ENCODE measurements at places on chromosomes 3 and 15.
A peak's percentile ranks its signal among the peaks of the same experiment; 100 is the strongest.

DNA sequence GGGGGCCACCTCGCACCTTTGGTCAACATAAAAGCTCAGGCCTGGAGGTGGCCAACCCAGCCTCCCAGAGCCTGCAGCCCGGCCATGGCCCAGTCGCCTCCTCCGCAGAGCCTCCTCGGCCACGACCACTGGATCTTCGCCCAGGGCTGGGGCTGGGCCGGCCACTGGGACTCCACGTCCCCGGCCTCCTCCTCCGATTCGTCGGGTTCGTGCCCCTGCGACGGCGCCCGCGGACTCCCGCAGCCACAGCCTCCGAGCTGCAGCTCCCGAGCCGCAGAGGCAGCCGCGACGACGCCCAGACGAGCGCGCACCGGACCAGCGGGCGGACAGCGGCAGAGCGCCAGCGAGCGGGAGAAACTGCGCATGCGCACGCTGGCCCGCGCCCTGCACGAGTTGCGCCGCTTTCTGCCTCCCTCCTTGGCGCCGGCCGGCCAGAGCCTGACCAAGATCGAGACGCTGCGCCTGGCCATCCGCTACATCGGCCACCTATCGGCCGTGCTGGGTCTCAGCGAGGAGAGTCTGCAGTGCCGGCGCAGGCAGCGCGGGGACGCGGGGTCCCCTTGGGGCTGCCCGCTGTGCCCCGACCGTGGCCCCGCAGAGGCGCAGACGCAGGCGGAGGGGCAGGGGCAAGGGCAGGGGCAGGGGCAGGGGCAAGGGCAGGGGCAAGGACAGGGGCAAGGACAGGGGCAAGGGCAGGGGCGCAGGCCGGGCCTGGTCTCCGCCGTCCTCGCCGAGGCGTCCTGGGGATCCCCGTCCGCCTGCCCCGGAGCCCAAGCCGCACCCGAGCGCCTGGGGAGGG, at the start of gene MESP2:
Gene MESP2, plus strand, starts transcription at position 59 of the 799 bp plus-strand sequence. Its CDS starts 26 bp downstream, at position 85.
- DNase-seq = peak; percentile 25

DNA sequence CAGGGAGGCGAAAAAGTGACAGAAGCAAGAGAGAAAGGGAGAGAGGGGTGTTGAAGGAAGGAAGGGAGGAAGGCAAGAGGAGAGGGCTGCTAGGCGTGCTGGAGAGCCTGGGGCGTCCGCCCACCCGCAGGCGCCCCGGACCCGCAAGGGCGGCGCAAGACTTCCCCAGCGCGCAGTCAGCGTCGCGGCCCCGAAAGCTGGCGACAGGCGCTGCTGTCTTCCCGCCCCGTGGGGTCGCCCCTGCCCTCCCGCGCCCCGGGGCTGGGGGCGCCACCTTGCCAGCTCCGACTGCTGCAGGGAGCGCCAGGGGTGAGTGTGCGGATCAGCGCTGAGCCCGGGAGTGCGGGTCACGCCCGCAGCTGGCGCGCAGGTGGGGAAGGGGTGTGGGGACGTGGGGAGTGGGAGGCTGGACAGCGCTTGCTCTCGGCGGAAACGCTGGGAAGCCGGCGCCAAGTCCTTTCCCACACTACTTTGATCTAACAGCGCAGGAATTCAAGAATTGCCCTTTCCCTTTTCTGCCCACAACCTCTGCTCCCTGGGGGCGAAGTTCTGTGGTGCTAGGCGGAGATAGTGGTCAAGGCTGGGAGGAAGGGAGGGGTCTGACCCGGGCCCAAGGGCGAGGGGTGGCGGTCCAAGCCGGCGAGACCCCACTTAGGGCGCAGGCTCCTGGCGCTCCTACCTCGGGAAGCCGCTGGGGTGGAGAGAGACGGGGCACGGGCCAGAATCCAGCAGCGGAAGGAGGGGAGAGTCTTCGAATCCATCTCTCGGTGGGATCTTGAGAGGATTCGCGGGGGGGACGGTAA, 266.1 kb downstream of the CGGBP1 start:
- DNase-seq = no peak

- DNase-seq = no peak
Observed at GRCh38 chr3:53939086-53939582, 47.5 kb upstream of the SELENOK start.

DNA sequence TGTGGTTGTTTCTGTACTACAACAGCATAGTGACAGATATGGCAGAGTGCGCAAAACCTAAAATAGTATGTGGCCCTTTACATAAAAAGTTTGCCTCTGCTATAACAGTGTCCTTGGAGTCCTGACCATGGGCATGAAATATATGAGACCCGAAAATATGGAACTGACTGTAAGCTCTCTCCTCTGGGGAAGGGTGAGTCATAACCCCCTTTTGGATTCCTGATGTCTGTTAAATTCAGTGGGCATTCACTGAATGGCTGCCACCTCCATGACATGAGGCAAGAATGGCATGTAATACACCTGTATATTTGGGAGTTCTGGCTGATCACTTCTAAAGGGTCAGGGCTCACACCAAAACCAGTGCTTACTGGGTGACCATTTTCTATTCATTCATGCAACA, 6.1 kb downstream of the TBC1D2B start:
- DNase-seq = no peak

DNA sequence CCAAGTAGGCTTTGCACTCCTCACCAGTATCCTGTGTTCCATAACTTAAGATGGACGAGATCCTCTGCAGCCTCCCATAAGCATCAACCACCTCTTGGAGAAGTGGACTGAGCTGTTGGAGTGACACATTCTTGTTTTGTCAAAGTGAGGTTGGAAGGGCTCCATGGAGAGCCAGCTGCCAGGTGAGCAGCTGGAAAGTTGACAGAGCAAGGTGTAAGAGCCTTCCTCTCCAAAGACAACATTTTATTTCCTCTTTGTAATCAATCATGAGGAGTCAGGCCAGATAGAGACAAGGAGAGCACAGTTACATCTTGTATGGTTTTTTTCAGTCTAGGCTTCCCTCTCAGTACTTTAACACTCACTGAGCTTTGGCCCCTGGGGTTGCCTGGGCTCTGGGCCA, 5.1 kb downstream of the ABI3BP start:
- DNase-seq = no peak

DNA sequence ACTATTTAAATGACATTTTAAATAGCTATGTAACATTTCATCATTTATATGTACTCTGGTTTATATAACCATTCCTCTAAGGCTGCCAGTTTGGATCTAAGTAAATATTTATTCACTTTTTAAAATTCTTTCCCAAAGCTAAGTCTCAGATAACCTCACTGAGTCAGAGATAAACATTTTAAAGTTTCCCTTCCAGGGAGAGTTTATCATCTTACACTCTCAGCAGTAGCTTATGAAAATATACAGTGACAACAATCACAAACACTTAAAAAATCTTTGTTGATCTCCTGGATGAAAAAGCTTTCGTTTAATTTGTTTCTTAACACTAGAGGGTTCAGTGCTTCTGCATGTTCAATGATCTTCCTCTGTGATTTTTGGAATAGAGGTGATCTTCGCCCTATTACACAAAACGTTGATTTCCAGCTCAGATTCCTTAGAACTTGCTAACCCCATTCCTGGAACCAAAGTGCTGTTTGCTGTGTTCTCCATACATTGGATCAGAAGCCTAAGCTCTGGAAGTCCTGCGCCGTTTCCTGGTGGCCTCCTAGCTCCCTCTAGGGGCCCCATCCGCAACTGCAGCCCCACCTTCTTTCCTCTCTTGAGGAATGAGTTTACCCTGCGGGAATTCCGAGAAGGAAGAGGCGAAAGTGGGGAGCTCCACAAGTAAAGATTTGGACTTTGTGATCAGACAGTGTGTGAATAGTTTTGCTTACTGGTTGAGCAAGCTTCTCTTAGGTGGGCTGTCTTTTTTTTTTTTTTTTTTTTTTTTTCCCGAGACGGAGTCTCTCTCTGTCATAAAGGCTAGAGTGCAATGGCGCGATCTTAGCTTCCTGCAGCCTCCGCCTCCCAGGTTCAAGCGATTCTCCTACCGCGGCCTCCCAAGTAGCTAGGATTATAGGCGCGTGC, 29.3 kb upstream of the SACM1L start:
- DNase-seq = peak; percentile 40

DNA sequence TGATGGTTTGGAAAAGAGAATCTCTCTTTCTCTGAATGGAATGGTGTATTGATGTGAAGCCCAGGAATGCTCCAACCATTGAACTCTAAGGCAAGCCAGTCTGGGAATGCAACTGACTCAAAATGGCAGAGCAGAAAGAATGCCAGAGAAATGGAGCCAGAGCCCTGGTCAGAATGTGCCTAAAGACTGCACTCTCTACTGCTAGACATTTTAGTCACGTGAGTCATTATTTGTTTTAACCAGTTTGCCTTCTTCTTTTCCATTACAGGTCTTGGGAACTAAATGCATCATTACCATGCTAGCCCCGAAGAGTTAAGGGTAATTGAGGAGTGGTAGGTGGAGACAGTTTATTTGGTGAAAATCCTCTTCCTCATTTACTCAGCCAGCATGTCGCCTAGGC, 67.3 kb upstream of the TRIM42 start:
- DNase-seq = no peak

DNA sequence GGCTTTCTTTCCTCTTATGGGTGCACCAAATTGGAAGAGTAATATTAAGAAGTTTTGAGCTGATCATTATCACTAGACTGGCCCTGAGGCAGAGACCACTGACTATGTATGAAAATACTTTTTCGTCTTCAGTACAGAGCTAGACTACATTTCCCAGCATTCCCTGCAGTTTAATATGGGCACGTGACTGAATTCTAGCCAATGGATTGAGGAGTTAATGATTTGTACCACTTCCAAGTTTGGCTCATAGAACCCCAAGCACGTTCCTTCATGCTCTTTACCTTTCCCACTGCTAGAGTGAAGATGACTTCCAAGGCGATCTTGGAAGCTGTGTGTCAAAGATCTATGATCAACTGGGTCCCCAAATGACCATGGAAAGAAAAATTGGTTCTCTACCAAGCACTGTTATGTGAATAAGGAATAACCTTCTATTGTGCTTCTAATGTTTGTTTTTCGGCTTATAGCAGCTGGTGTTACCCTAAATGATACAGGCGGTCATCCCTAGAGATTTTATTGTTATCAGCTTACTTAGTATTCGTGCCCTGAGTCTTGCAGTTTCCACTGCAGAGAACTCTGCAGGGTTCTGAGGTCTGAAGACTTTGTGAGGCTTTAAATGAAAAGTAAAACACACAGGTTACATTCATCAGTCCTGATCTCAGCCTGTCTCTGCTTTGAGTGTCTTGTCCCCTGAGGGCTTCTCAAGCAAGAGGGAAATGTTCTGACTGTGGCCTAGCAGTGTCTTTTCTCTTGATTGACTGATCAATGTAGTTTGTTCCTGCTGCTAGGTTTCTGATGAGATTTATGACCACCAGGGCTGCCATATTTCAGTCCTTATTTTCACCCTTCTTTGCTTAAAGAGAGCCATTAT, 486.8 kb downstream of the PDCD6IP start:
- no peak for DNase-seq

Data from CD4-positive, alpha-beta T cell treated with Interleukin-15 for 4 hours (primary cell).